ENCODE measurements at places on chromosomes 1 and 21.
A peak's percentile ranks its signal among the peaks of the same experiment; 100 is the strongest.

DNA sequence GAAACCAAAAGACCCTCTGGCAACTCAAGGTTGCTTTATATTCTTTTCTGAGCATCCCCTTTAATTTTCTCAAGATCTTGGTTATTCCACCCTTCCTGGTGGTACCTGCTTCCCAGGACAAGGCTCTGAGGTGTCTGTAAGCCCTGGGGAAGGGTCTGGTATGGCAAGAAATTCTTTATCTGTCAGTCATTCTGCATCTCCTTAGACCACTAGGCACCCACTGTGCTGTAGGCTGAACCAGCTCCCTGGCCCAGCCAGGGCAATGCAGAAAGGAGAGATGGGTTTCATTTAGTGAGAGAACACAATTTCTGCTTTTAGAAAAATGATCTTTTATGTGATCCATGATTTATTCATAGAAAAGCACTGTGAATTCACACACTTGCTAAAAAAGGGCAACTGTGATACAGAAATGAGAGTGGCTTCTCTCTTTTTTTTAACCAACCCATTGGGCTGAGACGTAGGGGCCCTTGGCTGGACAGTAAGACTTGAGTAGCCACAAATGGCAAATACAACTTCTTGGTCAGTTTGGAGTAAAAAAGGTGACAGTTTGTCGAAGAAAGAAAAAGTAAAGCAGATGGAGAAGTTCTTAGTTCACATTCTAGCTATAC, 4.1 kb downstream of the UROD start:
- no peak for DNase-seq

DNA sequence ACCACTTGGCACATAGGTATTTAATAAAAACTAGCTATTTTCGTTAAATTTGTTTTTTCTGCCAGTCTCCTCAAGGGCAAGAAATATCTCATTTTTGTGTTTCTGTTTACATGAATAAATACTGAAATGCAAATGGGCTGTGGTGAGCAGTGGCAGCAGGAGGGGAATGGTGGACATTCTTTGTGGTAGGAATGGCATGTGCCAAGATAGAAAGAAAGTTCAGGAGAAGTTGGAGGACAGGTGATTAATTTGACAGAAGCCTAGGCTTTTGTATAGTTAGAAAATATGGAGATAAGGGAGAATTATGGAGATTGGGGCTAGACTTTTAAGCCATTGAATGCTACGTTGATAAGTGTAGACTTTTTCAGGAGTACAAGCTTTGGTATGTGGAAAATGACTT, 8.6 kb downstream of the RAP1A start:
- no peak for DNase-seq

GRCh38 chr1:54708385-54708784, 7.3 kb upstream of the TTC4 start:
- DNase-seq, result no peak

- DNase-seq, result peak; percentile 62
These were observed 20.7 kb upstream of the CYP2J2 start for GRCh38 chr1:59947047-59947938.

DNA sequence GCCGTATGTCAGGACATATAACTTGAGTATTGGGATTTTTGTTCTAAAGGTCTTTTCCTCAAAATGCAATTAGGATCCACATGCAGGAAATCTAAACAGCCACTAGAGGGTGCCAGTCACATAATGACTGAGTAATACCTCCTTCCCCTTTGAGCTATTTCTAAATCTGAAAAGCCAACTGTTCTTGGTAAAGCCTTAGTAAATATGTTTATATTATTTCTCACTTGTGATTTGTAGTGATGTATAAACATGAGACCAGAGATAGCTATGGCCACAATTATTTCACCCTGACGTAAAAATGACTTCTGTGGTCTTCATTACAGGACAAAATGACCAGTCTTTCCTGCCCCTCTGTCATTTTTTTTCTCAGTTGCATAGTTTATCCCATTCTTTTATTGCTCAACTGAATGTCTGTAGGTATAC, 41.0 kb upstream of the DR1 start:
- peak; percentile 35 for DNase-seq

- no peak for DNase-seq
These were observed 251.2 kb upstream of the POU3F1 start for GRCh38 chr1:38297842-38298241.

DNA sequence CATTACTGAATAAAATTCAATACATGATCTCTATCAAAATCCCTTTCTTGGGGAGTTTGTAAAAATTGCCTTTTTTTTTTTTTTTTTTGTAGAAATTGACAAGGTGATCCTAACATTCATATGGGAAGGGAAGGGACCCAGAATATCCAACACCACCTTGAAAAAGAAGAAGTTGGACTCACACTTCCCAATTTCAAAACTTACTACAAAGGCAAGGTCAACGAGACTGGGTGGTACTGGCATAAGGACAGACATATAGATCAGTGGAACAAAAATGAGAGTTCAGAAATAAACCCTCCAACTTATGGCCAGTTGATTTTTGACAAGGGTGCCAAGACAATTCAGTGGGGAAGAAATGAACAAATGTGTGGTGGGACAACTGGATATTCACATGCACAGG, 31.4 kb upstream of the CLSTN1 start:
- DNase-seq, result no peak

DNA sequence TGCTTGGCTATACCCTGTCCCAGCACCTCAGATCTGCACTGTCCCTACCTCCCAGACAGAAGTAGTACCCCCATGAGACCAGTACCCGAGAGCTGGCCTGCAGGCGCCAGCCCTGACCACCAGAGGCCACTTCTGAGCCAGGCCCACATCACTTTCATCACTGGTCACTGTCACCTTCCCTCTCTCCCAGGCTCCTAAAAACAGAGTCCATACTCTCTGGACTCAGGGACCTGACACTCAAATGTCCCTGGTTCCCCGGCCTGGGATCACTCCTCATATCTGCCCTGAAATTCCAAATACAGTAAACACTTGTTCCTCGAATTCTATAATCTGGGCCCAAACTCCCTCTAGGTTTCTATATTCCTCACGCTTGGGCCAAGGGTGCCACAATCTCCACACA, 18.7 kb downstream of the TMEM53 start:
- DNase-seq, result no peak

DNA sequence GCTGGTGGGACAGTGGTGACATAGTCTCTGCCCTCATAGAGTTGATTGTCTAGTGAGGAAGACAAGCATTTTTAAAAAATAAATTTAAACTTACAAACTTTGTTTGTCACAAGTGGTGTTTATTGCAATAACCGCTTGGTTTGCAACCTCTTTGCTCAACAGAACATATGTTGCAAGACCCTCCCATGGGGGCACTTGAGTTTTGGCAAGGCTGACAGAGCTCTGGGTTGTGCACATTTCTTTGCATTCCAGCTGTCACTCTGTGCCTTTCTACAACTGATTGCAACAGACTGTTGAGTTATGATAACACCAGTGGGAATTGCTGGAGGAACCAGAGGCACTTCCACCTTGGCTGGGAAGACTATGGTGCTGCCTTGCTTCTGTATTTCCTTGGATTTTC, 58.4 kb downstream of the LAMC2 start:
- no peak for DNase-seq

DNA sequence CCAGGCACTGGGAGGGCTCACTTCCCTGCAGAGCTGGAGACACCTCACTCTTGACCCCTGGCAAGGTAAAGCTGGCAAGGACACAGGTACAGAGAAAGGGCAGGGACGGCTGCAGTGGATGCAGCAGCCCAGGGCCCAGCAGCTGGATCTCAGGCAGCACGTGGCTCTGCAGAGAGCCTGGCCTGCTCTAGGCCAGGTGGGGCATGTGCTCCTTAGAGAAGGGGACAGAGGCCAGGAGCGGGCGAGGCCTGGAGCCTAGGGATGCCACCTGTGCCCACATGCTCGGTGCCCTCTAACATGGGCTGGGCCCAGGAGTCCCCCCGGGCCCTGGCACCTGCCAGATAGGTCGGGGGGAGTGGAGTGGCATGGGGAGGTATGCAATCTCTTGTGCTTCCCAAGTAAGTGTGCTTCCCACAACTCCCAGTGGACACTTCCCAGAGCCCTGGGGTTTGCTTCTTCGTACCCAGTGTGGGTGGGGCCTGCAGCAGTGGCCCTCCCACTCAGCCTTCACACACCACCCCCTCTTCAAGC, 30.0 kb downstream of the WNT3A start:
- DNase-seq, result no peak

GRCh38 chr1:15915991-15916390, 59.9 kb downstream of the ZBTB17 start:
- DNase-seq, result no peak

DNA sequence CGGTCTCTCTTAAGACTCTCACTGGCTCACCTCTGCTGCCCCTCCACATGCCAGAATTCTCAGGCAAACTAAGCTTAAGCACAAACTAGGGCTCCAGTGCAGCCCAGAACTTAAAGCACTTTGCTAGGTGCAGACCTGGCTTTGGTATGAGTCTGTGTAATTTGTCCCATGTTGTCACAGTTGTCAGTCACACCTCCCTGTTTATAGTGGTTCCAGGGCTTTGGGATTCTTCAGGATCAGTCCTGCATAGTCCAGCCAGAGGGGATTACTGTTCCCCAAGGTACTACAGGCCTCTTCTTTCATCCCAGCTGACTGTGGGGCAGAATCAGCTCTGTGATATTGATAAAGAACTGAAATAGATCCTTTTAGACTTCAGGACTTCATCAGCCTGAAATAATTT, 105.0 kb upstream of the UBE2U start:
- no peak for DNase-seq

DNA sequence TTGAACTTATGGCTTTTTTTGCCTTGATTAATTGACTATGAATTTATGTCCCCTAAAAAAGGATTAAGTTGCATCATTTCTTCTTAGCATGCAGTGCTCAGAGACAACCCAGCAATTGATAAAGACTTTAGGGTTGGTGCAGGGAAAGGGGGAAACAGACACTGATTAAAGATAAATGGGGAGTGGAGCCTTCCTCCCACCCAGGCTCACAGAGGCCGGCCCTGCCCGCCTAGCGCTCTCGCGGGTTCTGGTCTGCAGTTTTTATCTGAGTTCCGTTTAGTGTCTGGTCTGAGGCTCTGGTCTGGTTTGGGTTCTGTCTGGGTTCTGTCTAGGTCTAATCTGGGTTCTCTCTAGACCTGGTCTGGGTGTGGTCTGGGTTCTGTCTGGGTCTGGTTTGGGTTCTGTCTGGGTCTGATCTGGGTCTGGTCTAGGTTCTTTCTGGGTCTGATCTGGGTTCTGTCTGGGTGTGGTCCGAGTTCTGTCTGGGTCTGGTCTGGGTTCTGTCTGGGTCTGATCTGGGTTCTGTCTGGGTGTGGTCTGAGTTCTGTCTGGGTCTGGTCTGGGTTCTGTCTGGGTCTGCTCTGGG, 48.1 kb downstream of the ABCG1 start:
- DNase-seq, result no peak

Measured in COR-L47 (cell line).